ENCODE measurements at places on chromosomes 2 and 18.
A peak's percentile ranks its signal among the peaks of the same experiment; 100 is the strongest.

DNA sequence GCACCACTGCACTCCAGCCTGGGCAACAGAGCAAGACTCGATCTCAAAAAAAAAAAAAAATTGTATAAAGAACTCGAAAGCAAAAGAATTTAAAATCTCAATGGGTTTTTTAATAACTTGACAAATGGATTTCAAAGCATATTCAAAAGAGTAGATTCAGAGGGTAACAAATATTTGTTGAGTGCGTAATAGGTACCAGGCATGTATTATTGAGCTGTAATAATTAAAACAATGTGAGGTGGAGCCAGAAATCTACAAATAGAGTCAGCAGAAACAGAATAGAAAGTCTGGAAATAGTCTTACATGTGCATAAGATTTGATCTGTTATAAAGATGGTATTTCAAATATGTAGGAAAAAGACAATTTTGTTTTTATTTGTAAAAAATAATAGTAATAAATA, 19.1 kb upstream of the RAB11FIP5 start:
- peak; percentile 66 for DNase-seq
- no peaks in the 10 kb centered on the region for H3K36me3 ChIP-seq
- H3K4me1 ChIP-seq: peaks cover 24% of the 10 kb centered on the region

DNA sequence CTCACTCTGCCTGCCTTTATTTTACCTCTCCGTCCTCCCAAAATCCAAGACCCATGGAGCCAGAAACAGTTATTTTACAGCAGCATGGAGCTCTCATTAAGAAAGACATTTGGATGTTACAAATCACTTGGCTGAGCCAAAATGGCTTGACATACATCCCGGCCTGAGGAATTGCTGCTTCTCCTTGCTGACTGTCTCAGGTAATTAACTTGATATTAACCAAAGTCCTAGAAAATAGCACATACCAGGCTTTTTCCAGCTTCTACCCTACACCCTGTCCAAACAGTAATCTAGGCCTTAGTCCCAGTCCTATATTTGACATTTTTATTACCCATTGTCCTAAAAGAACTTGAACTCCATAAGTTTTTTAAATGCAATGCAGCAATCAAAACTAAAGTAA, 205.0 kb downstream of the TMX3 start:
- no peak overlapping the region for H3K4me3 ChIP-seq
- DNase-seq: no peak
- H3K27ac ChIP-seq: no peak overlapping the region
- H3K27me3 ChIP-seq: no peaks in the 10 kb centered on the region

- no peak overlapping the region for H3K27ac ChIP-seq
- H3K36me3 ChIP-seq: no peaks in the 10 kb centered on the region
- no peaks in the 10 kb centered on the region for H3K4me1 ChIP-seq
- H3K27me3 ChIP-seq: no peaks in the 10 kb centered on the region
- no peak for DNase-seq
- H3K4me3 ChIP-seq: no peak overlapping the region
These were observed 125.6 kb upstream of the TACR1 start for GRCh38 chr2:75324861-75325284.

- no peaks in the 10 kb centered on the region for H3K27me3 ChIP-seq
- no peak for DNase-seq
- no peaks in the 10 kb centered on the region for H3K4me1 ChIP-seq
- no peak overlapping the region for H3K4me3 ChIP-seq
- no peaks in the 10 kb centered on the region for H3K36me3 ChIP-seq
These were observed 601.8 kb downstream of the LRP1B start for GRCh38 chr2:141528990-141529389.

DNA sequence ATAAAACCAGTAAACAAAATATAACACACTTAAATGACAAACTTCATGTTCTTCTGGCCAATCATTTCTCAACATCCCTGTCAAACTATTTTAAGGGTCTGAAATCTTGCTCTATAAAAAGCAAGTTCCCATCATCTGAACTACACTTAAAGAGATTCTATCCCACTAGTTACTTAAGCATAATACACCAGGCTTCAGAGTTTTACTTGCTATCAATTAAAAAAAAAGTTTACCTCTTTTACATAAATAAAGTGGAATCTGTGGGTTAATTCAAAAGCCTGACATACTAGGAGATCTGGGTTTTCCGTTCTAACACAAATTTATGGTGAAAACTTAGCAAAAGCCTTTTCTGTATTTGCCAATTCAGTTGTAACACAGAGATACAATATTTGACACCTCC, 1.9 kb downstream of the CLASP1 start:
- peaks cover 20% of the 10 kb centered on the region for H3K4me1 ChIP-seq
- no peak for DNase-seq
- peak overlapping the region; percentile 97 for H3K27ac ChIP-seq
- no peaks in the 10 kb centered on the region for H3K36me3 ChIP-seq

DNA sequence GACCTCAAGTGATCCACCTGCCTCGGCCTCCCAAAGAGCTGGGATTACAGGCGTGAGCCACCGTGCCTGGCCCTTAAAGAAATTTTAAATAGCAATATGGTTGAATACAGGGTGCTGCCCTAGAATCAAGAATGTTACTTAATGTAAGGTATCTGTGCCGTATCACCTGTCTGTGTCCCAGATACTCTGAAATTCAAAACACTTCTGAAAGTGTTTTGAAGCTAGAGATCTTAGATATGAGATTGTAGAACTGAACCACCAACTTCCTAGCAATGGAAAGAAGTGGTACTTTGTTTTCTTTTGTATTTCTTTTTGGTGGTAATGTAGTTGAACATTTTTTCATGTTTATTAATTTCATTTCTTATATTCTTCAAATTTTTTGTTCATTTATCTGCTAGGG, 13.0 kb downstream of the PTPN4 start:
- H3K36me3 ChIP-seq: no peaks in the 10 kb centered on the region
- DNase-seq: no peak
- H3K4me3 ChIP-seq: no peak overlapping the region

DNA sequence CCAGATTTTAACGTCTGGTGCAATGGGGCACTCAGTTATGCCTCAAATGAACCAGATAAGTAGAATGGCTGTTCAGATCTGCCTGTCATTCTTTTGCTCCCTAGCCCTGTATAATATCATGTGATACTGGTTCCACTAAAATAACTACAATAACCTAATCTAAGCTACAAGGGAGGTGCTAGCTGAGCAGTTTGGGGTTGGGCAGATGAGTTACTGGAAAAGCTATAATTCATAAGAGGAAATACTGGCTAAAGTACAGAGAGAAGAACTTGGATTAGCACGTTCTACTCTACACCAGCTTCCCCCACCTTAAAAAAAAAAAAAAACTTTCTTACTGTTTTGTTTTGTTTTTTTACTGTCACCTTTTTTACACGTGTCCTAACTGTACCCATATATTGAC, 183.3 kb upstream of the NRP2 start:
- peaks cover 33% of the 10 kb centered on the region for H3K4me1 ChIP-seq
- H3K36me3 ChIP-seq: no peaks in the 10 kb centered on the region
- H3K4me3 ChIP-seq: no peak overlapping the region
